ENCODE measurements at places on chromosomes 12 and 14.

DNA sequence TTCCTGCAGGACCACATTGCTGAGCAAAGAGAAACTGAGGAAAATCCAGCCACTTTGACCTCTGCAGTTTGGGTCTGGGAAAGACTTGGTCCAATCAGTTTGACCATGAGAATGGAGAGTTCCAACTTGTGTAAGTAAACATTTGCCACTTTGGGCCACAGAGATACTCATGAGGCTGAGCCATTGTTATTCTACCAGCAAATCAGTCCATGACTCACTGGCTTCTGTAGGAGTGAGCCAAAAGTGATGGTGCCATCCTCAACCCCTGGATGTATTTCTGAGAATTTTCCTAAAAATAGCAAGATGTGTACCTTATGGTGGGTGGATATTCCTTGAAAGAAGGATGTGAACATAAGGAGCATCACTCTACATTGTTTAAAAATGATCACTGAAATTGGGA, 192.9 kb upstream of the OR4E1 start:
- no peak for DNase-seq

- DNase-seq = no peak
Observed at GRCh38 chr12:25764409-25764808, 194.1 kb upstream of the RASSF8 start.

DNA sequence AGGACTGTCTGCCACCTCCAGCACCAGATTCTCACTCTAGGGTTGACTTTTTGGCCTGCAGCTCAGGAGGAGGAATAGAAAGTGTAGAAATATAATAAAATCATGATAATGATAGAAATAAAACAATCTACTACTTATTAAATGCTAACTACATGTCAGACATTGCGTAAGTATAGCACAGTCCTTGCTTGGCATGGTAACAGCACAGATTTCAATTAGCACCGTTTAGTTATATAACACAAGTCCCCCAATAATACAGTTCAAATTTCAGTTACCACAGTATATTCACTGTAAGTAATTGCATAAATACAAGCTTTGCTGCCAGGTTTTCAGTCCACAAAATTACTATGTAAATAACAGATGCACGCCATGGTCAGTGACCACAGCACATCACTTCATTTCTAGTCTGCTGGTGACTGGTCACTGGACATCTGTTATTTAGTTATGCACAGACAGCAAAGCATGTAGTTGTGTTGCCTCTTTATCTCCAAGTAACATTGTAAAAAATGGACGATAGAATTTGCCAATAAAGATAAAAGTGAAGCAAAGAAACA, 6.5 kb upstream of the GLT8D2 start:
- no peak for DNase-seq

- no peak for DNase-seq
Observed at GRCh38 chr12:84701041-84701440, 211.6 kb downstream of the SLC6A15 start.

GRCh38 chr12:45981075-45981837, 9.1 kb downstream of the SCAF11 start:
- DNase-seq = no peak

DNA sequence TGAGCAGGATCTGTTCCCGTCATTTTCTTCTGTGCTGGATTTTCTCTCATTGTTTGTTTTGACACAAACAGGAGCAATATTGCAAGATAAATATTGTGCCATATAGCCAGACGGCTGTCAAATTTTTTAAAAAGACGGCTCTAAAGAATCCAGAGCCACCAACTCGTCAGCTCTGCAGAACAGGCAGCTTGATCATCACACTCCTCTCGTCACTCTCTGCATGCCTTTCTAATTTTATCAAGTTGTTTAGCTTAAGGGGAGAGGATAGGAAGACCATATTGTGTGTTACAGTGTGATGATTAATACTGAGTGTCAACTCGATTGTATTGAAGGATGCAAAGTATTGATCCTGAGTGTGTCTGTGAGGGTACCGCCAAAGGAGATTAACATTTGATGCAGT, 562.8 kb downstream of the GALC start:
- DNase-seq = no peak

GRCh38 chr12:48795550-48796455, 6.9 kb upstream of the ADCY6 start:
- DNase-seq = no peak

DNA sequence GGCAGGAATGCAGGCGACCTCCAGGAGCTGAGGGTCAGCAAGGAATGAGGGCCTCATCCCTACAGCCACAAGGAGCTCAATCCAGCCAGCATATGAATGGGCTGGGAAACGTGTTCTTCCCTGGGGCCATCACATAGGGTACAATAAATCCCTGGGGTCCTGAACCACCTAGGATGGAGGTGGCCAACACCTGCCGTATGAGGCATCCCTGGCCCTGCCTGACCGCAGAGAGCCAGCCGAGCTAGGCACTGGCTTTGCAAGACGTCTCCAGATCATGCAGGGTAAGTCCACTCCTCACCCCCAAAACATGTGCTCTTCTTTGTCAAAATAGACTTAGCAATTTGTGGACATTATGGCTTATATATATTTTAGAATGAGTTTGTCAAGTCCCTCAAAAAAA, 303.7 kb upstream of the DIO3 start:
- DNase-seq = no peak

GRCh38 chr12:50546441-50547318, 41.9 kb downstream of the DIP2B start:
- no peak for DNase-seq

- no peak for DNase-seq
Observed at GRCh38 chr14:30608533-30609006, 13.5 kb upstream of the SCFD1 start.

- no peak for DNase-seq
Observed at GRCh38 chr12:52506858-52507715, 13.1 kb downstream of the KRT5 start.

DNA sequence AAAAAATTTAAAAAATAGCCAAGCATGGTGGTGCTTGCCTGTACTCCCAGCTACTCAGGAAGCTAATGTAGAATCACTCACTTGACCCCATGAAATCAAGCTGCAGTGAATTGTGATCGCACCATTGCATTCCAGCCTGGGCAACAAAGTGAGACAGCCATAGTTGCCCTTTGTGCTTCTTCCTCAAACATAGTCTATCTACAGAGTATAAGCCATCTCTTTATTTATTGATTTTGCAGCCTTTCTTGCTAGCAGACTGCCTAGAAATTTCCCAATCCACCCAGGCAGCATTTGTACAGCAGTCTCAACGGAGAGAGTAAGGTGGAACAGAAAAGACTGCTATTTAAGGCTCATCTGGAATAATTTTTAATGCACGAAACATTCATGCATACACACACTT, 68.8 kb downstream of the IPO8 start:
- DNase-seq = no peak

- no peak for DNase-seq
Observed at GRCh38 chr12:619346-619745, 43.9 kb downstream of the NINJ2 start.

DNA sequence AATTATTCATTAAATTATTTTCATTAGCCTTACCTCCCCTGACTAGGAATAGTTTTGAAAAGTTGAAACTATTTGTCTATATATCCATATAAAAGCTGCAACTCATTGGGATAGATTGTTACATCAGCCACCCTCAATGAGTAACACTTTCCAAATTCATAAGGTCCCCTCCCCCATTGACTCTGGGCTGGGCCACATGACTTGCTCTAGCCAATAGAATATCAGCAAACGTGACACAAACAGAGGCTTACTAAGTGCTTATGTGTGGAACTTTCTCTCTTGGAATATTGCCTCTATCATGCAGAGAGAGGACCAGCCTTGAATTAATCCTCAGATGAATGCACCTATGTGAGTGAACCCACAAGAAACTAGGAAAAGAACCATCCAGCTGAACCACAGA, 213.7 kb downstream of the CCDC59 start:
- DNase-seq = no peak

DNA sequence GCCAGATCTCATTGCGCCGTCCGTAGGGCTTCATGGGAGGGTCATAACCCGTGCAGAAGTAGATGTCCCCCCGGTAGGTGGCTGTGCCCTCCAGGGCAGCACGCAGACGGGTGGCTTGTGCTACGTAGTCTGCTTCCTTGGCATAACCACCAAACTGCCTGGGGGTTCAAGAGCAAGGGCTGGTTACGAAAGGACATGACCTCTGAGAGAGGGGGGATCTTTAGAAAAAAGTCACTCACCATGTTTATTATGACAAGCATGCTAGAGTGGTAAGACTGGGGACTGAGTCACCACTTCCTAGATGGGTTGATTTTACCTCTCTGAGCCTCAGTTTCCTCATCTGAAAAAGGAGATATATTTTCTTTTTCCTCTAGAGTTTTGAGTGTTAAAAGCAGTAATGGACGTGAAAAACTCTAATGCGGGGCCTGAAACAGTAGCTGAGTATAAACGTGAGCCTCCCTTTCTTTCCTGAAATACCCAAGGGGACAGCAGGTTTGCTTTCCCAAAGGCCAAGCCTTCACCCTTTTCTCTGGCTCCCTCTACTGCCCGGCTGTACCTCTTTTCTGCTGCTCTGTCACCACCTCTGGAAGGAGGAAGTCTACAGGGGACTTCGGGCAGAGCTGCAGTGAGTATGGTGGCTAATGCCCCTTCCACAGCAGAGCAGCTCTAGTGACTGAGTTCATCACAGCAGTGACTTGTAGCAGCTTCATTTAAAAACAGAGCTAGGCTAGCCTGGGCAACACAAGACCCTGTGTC, 23.5 kb upstream of the GPRC5D start:
- DNase-seq = no peak

- no peak for DNase-seq
Observed at GRCh38 chr12:50988051-50988450, 35.7 kb downstream of the HIGD1C start.

DNA sequence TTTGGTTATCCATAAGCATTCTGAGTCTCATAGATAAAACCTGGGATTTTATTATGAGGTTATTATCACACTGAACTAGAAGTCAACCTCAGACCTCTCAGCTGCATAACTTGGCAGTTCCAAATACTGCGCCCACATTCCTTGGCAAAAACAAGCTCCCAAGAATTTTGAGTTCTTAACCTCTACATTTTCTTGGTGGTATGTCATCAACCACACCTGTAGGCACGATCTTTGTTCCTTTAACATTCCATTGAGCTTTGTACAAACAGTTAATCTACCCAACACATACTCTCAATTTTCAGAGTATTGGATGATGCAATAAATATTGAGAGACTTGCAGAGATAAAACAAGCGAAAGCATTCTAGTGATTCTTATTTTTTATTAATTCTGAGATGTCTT, 371.8 kb upstream of the PRICKLE1 start:
- DNase-seq = no peak

DNA sequence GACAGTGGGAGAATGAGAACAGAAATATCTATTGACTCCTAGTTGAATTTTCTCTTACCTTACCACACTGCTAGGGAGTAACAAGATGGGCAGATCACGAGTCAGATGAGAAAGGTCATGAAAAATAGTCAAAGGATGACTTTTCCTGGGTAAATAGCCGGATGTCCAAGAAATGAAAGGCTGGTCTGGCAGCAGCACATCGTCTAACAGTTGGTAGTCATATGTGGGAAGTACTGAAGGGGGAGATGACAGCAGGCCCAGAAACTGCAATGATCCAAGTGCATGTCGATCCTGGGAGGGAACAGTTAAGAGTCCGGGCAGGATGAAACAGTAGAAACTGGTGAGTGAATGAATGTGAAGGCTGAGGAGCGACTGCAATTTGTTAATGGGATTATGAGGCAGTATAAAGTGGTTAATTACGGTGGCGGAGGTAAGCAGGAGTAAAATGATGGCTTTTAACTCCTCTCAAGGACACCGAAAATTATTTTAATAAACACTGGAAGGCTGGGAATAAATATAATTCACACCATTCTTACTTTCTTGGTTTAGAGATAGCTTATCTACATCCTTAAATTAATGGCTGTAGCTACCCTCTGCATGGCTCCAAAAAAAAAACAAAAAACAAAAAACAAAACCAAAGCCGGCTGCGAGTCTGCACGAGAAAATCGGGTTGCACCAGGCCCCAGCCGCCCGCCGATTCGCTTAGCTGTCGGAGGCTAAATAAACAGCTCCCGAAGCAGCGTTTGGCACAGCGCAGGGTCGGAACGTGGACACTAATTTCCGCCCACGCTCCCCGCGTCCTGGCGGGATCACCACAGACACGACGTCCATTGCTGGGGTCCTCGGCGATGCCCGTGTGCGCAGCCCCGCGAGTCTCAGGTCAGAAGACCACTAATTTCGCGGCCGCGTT, 1.0 kb upstream of the ERC1 start:
- no peak for DNase-seq

- peak; percentile 68 for DNase-seq
Observed at GRCh38 chr12:131074221-131075083, 120.7 kb downstream of the ADGRD1 start.

DNA sequence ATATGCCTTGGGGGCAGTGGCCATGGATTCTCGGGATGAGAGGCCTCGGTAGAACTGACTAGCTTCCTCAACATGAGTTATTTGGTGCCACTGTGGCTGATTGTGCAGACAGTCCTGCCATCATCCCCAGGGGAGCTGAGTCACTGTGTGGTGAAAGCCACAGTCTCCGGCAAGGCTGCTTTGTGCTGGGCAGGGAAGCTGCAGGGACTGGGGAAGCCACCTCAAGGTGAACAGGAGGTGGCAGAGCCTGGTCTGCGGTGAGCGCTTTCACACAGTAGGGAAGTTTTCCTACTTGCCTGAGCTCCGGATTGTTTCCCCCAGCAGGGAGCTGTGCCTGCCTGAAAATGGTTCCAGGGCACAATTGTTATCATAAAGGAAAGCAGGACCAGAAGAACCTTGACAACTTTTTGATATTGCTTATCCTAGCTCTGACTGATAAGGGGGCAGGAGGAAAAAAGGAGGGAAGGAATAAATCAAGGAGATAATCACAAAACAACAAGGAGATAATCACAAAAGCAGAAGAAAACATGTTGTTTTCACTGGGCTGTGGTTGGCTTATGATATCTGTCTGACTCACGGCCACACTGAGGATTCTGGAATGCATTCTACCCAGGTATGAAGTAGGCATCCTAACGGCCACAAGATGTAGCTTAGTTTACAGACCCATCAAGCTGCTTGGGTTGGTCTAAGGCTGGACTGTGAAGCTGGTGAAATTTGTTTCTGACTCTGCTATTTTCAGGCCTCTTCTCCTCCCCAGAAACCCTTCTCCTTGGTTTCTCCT, 32.2 kb upstream of the GNG2 start:
- no peak for DNase-seq

DNA sequence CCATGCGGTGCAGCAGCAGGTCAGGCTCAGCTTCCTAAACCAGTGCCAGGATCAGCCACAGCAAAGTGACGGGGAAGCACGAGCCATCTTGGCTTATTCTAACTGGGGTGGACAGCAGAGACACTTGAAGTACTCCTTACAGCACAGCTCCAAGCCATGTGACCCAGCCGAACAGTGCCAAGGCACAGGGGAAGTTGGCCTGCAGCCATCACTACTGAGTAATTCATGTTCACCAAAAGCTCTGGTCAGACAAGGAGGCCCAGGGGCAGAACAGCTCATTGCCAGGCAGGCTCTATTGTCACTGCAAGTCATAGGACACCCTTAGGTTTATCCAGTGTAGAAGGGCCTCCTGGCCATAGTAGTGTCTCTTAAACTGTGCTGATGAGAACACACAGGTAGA, 23.4 kb upstream of the SLC35F4 start:
- DNase-seq = no peak

GRCh38 chr12:75784591-75784990, 247.0 kb downstream of the PHLDA1 start:
- DNase-seq = no peak

Measured in chondrocyte (in vitro differentiated cells).